ENCODE measurements at places on chromosomes 2 and 18.
A peak's percentile ranks its signal among the peaks of the same experiment; 100 is the strongest.

- no peak for DNase-seq
Observed at GRCh38 chr2:72917138-72917876, at the start of gene EMX1. Gene EMX1 (plus strand): TSS chr2:72917519. CDS start chr2:72917853, 334 bp downstream.

DNA sequence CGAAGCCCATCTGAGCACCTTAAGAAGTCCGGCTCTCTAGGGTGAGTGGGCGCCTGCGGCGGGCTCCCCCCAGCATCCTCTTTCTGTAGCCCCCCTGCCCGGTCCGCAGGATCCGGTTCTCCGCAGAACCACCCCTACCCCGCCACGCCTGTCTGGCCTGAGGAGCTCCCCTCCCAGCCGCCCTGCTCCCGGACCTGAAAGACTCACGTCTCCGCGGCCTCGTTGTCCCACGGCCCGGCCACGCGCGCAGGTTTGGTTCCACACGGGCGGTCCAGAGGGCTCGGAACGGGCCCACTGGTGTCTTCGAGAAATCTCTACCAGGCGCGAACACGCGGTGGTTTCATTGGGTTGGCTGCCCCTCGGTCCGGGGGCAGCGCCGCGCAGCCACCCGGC lies 237 bp downstream of the SLC39A6 start:
- no peak for DNase-seq

DNA sequence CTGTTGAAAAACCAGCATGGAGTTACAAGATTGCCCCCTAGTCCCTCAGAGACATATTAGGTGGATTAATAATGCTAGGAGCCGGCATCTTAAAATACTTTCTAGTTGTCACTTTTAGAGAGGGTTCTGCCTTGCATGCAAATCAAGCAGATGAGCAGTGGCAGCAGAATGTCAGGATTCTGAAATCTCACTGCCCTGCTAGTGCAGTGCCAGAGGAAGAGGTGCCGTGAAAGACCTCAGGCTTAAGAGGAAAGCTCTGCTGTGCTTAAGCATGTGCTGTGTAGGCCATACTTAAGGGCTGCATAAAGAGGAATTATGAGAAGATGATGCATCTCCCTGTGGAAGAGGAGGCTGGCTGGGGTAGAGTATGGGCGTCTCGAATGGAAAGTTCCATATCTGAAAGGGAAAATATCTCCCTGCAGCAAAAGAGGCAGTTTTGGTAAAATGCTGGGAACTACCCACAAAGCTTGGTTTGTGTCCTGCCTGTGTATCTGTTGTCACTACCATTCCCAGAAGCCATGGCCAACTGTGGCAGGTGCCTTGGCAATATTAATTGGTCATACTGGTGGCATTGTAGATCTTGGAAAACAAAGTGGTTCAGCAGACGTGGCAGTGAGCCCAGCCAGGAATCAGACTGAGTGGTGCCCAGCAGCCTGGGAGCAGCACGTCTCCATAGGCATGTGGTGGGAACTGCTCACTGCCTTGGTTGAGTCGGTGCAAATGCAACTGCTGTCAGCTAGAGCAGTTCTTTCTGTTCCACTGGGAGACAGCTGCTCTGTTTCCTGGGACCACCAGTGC lies 131.9 kb downstream of the EVA1A start:
- peak; percentile 11 for DNase-seq

- DNase-seq, result no peak
Observed at GRCh38 chr18:26556573-26556972, 8.2 kb upstream of the KCTD1 start.

GRCh38 chr2:42338567-42339190 lies 22.3 kb downstream of the COX7A2L start:
- DNase-seq, result no peak

DNA sequence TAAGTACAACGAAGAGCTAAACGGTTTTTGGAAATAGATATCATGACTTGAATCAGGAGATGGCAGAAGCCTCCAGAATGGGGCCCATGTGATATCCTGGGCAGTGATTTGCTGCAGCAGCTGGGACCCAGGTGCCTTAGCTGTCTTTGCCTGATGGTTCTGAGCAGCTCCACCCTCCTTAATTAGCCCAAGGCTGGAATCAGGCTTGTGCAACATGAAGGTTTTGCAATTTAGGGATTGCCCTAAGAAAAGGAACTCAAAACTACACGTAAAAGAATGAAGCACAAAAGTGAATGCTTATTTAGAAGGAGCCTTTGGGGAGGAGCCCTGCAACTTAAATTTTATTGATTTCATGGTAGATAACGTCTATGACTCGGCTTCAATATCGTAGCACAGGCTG lies 17.3 kb upstream of the CNDP2 start:
- no peak for DNase-seq

- no peak for DNase-seq
Observed at GRCh38 chr18:36692371-36692770, 136.4 kb downstream of the TPGS2 start.

DNA sequence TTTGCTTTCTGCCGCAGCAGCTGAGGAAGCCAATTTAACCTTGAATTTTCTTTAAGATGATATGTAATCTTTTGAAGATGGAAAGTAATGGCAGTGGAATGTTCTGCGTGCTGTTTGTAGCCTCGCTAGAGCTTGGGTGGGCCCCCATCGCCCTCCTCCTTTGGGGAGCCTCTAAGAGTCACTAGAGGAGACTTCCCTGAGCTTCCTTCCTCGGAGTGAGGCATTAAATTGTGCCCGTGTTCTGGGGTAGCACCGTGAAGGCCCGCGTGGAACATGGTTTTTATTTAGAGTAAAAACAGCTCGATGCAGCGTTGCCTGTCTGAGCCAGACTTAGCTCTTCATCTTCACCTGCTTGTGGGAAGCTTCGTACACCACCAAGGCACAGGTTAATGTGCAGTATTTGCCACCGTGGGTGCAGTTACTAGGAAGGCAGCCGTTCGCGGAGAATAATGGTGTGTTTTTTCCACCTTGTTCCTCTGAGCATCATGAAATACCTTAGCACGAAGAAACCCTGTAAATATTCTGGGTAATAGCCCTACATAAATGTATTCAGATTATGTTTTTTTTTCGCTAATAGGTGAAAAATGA lies 38.5 kb downstream of the NCK2 start:
- DNase-seq, result no peak

DNA sequence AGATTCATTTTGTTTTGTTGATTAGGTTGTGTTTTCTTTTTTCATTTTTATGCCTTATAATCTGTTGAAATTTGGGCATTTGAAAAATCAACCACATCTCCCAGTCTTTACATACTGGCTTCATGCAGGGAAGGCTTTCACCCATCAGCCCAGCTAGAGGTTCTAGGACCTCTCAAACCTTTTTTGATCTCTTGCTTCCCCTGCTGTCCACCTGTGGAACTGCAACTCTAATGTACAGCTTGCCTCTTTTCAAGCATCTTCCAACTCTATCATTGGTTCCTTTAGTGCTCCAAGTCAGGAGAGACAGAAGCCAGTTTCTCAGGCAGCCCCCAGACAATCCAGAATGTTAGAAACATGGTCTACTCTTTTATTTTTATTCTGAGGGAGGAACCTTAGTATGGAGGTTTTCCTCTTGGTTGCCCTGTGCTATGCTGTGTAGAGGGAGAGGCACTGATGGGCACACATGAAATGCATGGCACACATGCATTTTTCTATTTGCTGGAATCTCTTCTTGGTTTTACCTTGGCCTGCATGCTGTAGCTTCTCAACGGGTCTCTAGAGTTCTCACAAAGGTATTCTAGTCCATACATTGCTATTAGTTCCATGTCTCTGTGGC lies 107.2 kb upstream of the L3MBTL4 start:
- no peak for DNase-seq

DNA sequence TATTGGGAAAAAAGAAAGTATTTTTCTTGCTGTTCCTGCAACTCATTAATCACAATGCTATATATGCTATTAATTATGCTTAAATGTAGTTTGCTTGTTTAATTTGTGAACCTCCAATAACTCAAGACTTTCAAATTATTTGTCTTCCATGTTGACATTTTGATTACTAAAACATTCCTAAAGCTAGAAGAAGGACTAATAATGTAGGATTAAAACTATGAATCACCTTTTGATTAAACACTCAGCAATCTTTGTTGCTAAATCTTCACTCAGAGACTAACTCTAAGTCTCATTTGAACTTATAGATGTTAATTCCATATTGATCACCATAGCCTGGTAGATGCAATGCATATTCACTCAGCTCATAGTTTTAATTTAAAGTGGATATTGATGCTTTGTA lies 524.6 kb upstream of the ZEB2 start:
- DNase-seq, result no peak

DNA sequence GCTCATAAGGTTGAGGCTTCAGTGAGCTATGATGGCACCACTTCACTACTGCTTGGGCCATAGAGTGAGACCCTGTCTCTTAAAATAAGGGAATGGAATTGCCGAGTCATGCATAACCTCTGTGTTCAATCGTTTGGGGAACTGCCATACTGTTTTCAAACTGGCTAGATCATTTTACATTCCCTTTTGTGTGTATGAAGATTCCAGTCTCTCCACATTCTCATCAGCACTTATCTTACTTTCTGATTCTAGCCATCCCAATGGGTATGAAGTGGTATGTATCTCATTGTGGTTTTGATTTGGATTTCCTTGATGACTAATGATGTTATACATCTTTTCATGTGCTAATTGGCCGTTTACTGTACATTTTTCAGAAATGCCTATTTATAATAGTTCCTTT lies 23.7 kb downstream of the MARCHF7 start:
- no peak for DNase-seq

- DNase-seq, result no peak
Observed at GRCh38 chr2:74792282-74792681, 41.6 kb upstream of the HK2 start.

DNA sequence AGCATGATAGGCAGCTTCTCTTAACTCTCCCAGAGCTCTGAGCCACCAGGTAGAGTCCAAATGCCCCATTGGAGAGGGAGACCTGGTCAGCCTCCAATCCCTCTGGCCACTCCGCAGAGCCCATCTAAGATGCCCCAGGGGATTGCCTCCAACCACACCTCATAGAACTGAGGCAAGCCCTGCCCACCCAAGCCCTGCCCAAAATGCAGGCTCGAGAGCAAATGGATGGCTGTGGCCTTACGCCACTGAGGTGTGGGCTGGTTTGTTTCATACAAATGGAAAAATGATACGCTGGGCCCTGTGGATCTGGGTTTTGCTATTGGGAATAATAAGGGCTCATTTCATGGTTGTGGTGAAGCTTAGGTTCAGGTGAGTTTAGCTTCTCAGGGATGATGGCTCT lies 3.0 kb upstream of the TFCP2L1 start:
- DNase-seq, result no peak

DNA sequence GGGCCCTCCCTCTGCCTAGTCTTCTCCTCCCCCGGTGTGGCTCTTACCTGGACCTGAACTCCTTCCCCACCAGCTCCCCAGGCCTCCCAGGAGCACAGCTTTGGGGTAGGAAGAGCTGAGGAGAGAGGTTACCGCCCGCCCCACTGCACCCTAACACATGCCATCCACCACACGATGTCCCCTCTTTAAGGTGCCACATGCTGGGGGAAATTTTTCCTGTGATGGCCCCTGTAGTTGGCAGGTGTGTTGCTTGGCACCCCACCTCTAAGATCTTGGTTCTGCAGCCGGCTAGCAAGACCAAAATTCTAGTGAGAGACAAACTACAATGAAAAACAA lies 6.9 kb upstream of the TEX261 start:
- no peak for DNase-seq

DNA sequence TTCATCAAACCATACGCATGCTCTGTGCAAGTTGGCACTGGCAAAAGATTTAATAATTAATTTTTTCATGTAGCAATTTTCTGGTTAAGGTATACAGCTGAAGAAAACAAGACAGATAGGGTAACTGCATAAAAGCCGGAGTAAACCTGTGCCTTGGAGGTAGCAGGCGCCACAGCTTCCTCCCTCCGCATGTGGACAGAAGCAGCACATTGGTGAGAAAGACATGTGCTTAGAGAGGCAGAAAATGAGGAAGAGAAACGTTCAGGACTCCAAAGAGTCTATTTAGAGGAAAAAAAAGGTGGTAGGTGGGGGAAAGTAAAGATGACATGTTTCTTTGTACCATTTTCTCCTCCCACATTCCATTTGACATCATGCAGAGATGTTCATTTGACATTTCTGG lies 9.3 kb downstream of the ST6GAL2 start:
- no peak for DNase-seq

DNA sequence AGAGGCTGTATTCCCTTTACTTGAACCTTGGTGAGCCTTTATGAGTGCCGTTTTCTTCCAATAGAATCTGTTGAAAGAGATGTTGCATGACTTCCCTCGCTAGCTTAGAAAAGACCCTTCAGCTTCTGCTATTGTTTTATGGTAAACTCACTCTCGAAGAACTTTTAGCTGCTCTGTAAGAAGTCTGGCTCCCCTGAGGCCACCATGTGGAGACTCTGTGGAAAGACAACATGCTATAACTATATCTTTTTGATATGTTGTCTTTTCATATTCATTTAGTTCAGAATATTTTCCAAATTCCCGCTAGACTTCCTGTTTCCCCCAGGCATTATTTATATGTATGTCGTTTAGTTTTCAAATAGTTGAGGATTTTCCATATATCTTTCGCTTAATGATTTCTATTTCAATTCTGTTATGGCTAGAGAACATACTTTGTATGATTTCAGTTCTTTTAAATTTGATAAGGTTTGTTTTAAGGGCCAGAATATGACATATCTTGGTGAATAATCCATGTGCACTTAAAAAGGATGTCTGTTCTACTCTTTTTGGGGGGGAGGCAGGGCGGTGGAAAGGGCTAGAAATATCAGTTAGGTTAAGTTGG lies 64.1 kb downstream of the PTPN4 start:
- DNase-seq, result peak; percentile 48

- DNase-seq, result peak; percentile 20
Observed at GRCh38 chr18:50726960-50727589, 92.7 kb downstream of the MRO start.

GRCh38 chr2:8427211-8427610 lies 254.6 kb upstream of the ID2 start:
- DNase-seq, result no peak

- DNase-seq, result no peak
Observed at GRCh38 chr2:110860630-110861029, 128.3 kb downstream of the ACOXL start.

DNA sequence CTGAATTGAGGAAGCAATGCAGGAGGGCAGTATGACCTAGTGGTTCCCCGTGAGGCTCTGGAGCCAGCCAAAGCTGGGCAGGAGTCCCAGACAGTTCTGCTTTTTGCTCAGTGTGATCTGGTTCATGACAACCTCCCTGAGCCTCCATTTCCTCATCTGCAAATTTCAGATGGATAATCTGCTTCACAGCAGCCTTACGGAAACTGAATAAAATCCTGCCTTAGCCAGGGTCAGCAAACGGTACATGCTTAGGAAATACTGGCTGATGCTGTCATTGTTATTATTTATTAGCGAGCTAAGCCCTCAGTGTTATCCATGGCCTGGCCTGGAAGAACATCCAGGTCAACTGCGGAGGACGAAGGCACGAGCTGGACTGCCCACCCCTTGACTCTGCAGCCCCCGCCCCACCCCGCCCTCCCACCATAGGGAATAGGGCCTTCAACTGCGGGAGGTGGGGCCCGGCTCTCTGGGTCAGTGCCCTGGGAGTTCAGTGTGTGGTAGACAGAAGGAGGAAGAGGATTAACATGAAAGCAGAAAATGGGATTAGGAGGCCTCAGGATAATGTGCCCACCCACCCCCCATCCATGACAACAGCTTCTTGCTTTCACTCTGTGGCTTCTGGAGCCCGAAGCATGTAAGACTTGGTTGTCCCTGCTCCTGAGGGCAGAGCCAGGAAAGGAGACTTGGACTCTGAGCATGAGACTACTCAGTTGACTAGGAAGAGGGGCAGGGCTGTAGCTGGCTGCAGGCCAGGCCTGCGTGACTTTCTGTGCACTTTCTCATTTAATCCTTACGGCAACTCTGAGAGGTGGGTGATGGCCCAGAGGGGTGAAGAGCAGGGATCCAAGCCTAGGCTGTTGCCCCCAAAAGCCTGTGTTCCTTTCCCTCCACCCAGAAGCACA lies 13.1 kb downstream of the PKDCC start:
- DNase-seq, result peak; percentile 59

Measured in pons (tissue), 1 donor.